ENCODE measurements at places on chromosomes 4 and X. TPM values are rescaled to one million over a fixed set of nuclear protein-coding genes. Genes with fewer than 3 reads are reported as not detected.

DNA sequence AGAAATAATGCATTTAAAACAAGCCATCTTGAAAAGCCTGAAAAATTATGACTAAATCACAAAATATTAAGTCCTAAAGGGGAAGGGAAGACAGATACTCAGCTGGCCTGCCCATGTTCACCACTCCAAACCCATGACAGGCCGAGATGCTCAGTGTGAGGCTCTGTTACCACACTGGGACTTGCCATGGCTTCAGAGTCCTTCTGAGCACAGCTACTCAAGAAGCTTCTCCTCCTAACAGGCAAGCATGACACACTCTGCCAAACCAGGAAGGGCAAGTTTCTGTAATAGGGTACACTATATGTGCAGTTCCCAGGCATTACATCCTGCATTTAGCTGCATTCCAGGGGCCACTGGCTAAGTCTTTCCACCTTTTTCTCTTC, 34.0 kb upstream of the CYBB start:
- no peaks in the 10 kb centered on the region for H3K27me3 ChIP-seq
- no peaks in the 10 kb centered on the region for H3K36me3 ChIP-seq
- H3K27ac ChIP-seq, result peak overlapping the region; percentile 5
- no peak overlapping the region for H3K4me3 ChIP-seq
- no peak for DNase-seq

DNA sequence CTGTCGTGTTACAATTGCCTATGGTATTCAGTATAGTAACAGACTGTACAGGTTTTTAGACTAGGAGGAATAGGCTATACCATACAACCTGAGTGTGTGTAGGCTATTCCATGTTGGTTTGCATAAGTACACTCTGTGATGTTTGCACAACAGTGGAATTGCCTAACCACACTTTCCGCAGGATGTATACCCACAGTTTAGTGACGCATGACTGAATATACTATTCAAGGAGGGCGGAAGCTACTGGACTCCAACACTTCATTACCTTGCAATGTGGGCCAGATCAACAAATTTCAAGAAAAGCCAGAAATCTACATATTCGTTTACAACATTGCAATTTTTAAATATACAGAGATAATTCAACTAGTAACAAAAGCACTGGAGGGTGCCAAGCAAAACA, 317.2 kb downstream of the PDGFC start:
- DNase-seq, result no peak
- H3K4me1 ChIP-seq, result no peaks in the 10 kb centered on the region
- no peaks in the 10 kb centered on the region for H3K27me3 ChIP-seq
- H3K27ac ChIP-seq, result no peak overlapping the region

The TEX13D gene
- 0.32 TPM for total RNA-seq

GRCh38 chr4:74114234-74114633, 15.2 kb upstream of the CXCL2 start:
- no peak overlapping the region for H3K4me3 ChIP-seq
- no peaks in the 10 kb centered on the region for H3K36me3 ChIP-seq
- H3K27ac ChIP-seq, result no peak overlapping the region
- no peaks in the 10 kb centered on the region for H3K27me3 ChIP-seq
- no peaks in the 10 kb centered on the region for H3K4me1 ChIP-seq
- DNase-seq, result no peak

DNA sequence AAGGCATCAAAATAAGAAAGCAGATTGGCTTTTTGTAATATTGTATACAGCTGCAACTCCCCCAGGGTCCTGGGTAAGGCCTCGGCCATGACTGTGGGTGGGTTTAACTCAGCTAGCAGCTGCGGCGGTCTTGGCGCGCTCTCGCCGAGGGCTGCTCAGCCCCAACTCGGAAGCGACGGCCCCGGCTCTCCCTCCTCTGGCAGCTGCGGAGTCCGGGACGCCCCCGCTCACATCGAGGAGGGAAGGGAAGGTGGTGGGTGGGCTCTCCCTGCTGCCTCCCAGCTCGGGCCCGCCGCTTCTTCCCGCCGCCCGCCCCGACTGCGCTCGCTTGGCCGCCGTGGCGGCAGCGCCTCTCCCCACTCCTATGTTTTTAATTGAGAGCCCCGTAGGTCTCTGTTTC, 51.2 kb downstream of the GPR50 start:
- no peak for DNase-seq
- no peaks in the 10 kb centered on the region for H3K36me3 ChIP-seq
- H3K27ac ChIP-seq, result no peak overlapping the region
- no peak overlapping the region for H3K4me3 ChIP-seq
- H3K4me1 ChIP-seq, result no peaks in the 10 kb centered on the region
- H3K27me3 ChIP-seq, result no peaks in the 10 kb centered on the region

The SSX2 gene
- total RNA-seq, result not detected

GRCh38 chrX:111854556-111855490, 21.2 kb upstream of the TRPC5OS start:
- H3K4me1 ChIP-seq, result no peaks in the 10 kb centered on the region
- no peak for DNase-seq

GRCh38 chr4:146846882-146847281, 98.8 kb downstream of the TTC29 start:
- no peaks in the 10 kb centered on the region for H3K27me3 ChIP-seq
- H3K4me1 ChIP-seq, result no peaks in the 10 kb centered on the region
- no peak overlapping the region for H3K27ac ChIP-seq
- no peak for DNase-seq
- no peaks in the 10 kb centered on the region for H3K36me3 ChIP-seq

- no peaks in the 10 kb centered on the region for H3K4me1 ChIP-seq
- DNase-seq, result no peak
- H3K4me3 ChIP-seq, result no peak overlapping the region
Observed at GRCh38 chr4:80948141-80948540, 82.4 kb upstream of the BMP3 start.

DNA sequence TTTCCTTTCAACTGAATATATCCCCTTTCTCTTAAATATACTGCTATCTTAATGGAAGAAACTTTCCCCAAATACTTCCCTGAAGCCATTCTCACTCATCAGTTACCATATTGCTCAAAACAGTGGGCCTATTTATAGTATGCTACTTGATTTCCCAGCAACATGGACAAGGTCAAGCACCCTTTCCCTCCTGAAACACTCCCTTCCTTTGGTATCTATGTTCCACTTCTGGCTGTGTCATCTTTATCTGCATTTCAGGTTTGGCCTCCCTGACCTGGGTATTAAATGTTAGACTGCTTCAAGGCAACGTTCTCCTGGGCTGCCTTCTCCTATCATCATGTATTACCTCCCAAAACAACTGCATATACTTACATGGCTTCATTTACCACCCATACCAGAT, 101.3 kb downstream of the ZAR1 start:
- no peak for DNase-seq
- H3K4me3 ChIP-seq, result no peak overlapping the region
- peaks cover 30% of the 10 kb centered on the region for H3K36me3 ChIP-seq
- no peaks in the 10 kb centered on the region for H3K4me1 ChIP-seq
- no peaks in the 10 kb centered on the region for H3K27me3 ChIP-seq
- no peak overlapping the region for H3K27ac ChIP-seq

DNA sequence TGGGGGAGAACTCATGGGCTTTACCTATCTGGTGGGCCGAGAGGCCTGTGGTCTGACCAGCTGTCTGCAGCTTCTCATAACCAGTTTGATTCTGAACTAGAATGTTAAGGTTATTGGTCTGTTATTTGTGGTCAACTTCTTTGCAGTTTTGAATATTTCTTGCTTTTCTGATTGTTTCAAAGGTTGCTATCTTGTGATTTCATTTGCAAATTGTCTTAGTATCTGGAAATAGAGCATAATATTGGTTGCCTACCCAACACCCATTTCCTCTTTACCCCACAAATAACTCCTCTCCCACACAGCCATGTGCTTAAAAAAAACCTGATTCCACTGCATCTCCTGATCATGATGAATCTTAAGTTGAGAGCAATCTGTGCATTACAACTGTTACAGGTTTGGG, 39.1 kb upstream of the BMP2K start:
- no peak overlapping the region for H3K4me3 ChIP-seq
- no peaks in the 10 kb centered on the region for H3K4me1 ChIP-seq
- H3K27ac ChIP-seq, result no peak overlapping the region
- H3K27me3 ChIP-seq, result no peaks in the 10 kb centered on the region
- no peaks in the 10 kb centered on the region for H3K36me3 ChIP-seq

DNA sequence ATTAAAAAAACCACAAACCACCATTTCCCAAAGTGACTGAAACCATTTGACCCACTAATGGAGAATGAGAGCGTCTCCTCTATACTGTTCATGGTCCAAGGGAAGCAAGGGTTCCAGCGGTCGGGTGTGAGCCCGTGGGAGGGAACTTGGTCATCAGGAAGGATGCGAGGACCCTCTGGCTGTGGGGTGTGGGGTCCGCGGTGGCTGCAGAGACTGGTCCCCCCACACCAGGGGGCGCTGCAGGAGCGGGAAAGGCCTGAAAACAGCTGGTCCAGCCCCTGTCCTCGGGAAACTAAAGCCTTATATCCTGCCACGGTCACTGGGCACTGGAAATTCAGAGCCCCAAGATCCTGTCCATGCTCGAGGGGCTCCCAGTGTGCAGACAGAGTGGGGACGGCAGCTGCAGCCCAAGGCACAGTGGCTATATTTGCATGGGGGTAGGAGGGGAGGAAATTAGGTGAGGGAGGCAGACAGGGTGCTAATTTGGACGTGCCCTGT, 4.3 kb downstream of the BLOC1S4 start:
- H3K36me3 ChIP-seq, result no peaks in the 10 kb centered on the region
- H3K27me3 ChIP-seq, result no peaks in the 10 kb centered on the region
- H3K27ac ChIP-seq, result no peak overlapping the region
- peaks cover 27% of the 10 kb centered on the region for H3K4me1 ChIP-seq

GRCh38 chrX:105315248-105315647, 94.8 kb upstream of the TEX13A start:
- H3K36me3 ChIP-seq, result no peaks in the 10 kb centered on the region
- H3K27ac ChIP-seq, result no peak overlapping the region
- no peak overlapping the region for H3K4me3 ChIP-seq
- no peaks in the 10 kb centered on the region for H3K27me3 ChIP-seq

DNA sequence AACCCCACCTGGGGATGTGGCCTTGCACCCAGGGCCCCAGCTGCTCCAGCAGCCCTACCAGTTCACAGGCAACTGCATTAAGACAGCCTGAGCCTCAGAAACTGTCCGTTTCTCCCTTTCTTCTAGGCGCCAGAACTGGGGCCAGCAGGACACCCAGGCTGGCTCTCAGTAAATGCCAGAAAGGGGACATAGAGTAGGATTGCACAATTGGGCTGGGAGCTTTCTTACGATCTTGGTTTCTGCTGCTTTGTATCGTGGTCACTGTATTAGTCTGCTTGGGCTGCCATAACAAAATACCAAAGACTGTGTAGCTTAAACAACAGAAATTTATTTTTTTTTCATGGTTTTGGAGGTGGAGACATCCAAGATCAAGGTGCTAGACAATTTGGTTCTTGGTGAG, 48.4 kb downstream of the NALF2 start:
- H3K27me3 ChIP-seq, result no peaks in the 10 kb centered on the region
- no peak for DNase-seq
- H3K27ac ChIP-seq, result no peak overlapping the region
- no peaks in the 10 kb centered on the region for H3K4me1 ChIP-seq
- H3K36me3 ChIP-seq, result no peaks in the 10 kb centered on the region
- H3K4me3 ChIP-seq, result no peak overlapping the region

The PARM1 gene
- 0.24 TPM for total RNA-seq

The DUX4 gene
- not detected for total RNA-seq

GRCh38 chr4:20760053-20760452, 59.8 kb downstream of the PACRGL start:
- no peak overlapping the region for H3K27ac ChIP-seq
- no peaks in the 10 kb centered on the region for H3K36me3 ChIP-seq
- no peaks in the 10 kb centered on the region for H3K27me3 ChIP-seq

- no peaks in the 10 kb centered on the region for H3K27me3 ChIP-seq
- no peak for DNase-seq
- no peak overlapping the region for H3K4me3 ChIP-seq
Observed at GRCh38 chr4:112823156-112823555, 186.2 kb downstream of the LARP7 start.

- H3K27me3 ChIP-seq, result no peaks in the 10 kb centered on the region
- no peaks in the 10 kb centered on the region for H3K4me1 ChIP-seq
- H3K4me3 ChIP-seq, result no peak overlapping the region
- DNase-seq, result no peak
- H3K27ac ChIP-seq, result no peak overlapping the region
- no peaks in the 10 kb centered on the region for H3K36me3 ChIP-seq
Observed at GRCh38 chrX:117215683-117216082, 752.9 kb upstream of the CT83 start.

- peaks cover 16% of the 10 kb centered on the region for H3K4me1 ChIP-seq
- no peaks in the 10 kb centered on the region for H3K36me3 ChIP-seq
- H3K27me3 ChIP-seq, result peaks cover 9% of the 10 kb centered on the region
- H3K27ac ChIP-seq, result no peak within 1 kb of the TSS
Observed at GRCh38 chr4:6269616-6270511, at the start of gene WFS1. TSS of gene WFS1 (plus strand) at chr4:6269850. CDS start at chr4:6277456, 7,606 bp downstream.

- H3K27me3 ChIP-seq, result no peaks in the 10 kb centered on the region
- no peak for DNase-seq
- H3K36me3 ChIP-seq, result no peaks in the 10 kb centered on the region
Observed at GRCh38 chrX:817759-818300, 187.2 kb downstream of the SHOX start.

DNA sequence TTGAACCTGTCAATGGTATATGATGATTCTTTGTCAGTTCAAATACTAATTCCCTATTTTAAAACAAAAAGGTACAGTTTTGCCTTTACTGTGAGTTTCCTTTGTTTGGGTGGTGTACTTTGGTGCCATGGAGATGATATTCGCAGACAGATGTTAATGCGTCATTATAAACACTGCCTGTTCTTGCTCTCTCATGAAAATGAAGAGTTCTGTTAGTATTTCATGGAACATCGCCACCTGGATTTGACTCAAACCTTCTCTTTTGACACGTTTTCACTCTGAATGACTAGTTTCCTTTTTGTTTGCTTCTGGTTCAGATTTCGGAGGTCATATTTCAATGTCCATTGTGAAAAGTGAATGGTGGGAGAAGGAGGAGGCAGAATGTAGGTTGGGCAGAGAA, 6.9 kb upstream of the CTSO start:
- H3K36me3 ChIP-seq, result no peaks in the 10 kb centered on the region
- no peak for DNase-seq
- no peak overlapping the region for H3K4me3 ChIP-seq
- H3K27ac ChIP-seq, result no peak overlapping the region
- H3K4me1 ChIP-seq, result no peaks in the 10 kb centered on the region
- no peaks in the 10 kb centered on the region for H3K27me3 ChIP-seq

The TAF7L gene
- not detected for total RNA-seq

- no peak overlapping the region for H3K27ac ChIP-seq
- no peaks in the 10 kb centered on the region for H3K36me3 ChIP-seq
Observed at GRCh38 chr4:189022440-189023035, 883.3 kb downstream of the TRIML1 start.

The MAGEB1 gene
- total RNA-seq, result not detected

- H3K27ac ChIP-seq, result no peak overlapping the region
- no peaks in the 10 kb centered on the region for H3K27me3 ChIP-seq
- no peaks in the 10 kb centered on the region for H3K36me3 ChIP-seq
- H3K4me1 ChIP-seq, result no peaks in the 10 kb centered on the region
Observed at GRCh38 chr4:59091146-59092142, 1981.3 kb upstream of the IGFBP7 start.
